A549 treated with ZK216348 at 1 μM for 4 hours (cell line): ENCODE measurements at places on chromosomes 12 and 14. TPM values are rescaled to one million over a fixed set of nuclear protein-coding genes. Genes with fewer than 3 reads are reported as not detected.

SMCO3 gene
- not detected in 5 replicates for total RNA-seq

APOLD1 gene
- 0.16 to 0.70 TPM (median 0.22 TPM) in 5 replicates for total RNA-seq

TMPRSS12 gene
- not detected in 5 replicates for total RNA-seq

RD3L gene
- not detected in 5 replicates for total RNA-seq
